Ascending aorta (tissue), 2 donors: ENCODE measurements at places on chromosomes 7 and 10.

DNA sequence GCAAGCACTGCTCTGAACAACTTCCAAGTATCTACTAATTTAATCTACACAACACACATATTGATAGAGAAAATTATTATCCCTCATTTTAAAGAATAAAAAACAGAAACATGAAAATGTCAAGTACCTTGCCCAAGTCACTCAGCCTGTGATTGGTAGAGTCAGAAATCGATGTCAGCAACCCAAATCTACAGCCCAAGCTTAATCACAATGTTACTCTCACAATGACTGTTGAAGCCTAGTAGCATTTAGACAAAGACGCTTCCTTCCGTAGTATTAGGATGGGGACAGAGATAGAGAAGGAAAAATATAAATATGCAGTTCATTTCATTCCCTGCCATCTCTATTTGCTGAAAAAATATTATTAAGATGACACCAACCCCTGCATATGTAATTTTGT is 242.5 kb downstream of the ELMO1 start:
- DNase-seq = no peak

- DNase-seq = no peak
These were observed 22.4 kb upstream of the SEMA3C start for GRCh38 chr7:80941208-80941758.

- no peak for DNase-seq
These were observed 435.0 kb downstream of the GALNT17 start for GRCh38 chr7:71566991-71567390.

GRCh38 chr7:155460926-155461613 is 3.1 kb downstream of the EN2 start:
- DNase-seq = no peak

- no peak for DNase-seq
These were observed 58.0 kb downstream of the NEBL start for GRCh38 chr10:20839141-20839540.

- DNase-seq = no peak
These were observed 106.7 kb downstream of the CUBN start for GRCh38 chr10:17022896-17023295.

- DNase-seq = no peak
These were observed 99.3 kb downstream of the CDC14C start for GRCh38 chr7:49023345-49024328.
